Mesenteric fat pad (tissue), 1 donor: ENCODE measurements at places on chromosomes 16 and 17.

GRCh38 chr17:22512057-22512456 lies 819.7 kb downstream of the KCNJ18 start:
- DNase-seq: no peak

DNA sequence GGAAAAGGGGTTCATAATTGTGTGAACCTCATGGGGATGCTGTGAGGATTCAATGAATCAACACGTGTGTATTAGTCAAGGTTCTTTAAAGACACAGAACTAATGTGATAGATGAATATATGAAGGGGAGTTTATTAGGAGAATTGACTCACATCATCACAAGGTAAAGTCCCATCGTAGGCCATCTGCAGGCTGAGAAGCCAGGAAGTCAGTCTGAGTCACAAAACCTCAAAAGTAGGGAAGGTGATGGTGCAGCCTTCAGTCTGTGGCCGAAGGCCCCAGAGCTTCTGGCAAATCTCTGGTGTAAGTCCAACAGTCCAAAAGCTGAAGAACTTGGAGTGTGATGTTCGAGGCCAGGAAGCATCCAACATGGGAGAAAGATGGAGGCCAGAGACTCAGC lies 413.4 kb downstream of the CDH13 start:
- no peak for DNase-seq

DNA sequence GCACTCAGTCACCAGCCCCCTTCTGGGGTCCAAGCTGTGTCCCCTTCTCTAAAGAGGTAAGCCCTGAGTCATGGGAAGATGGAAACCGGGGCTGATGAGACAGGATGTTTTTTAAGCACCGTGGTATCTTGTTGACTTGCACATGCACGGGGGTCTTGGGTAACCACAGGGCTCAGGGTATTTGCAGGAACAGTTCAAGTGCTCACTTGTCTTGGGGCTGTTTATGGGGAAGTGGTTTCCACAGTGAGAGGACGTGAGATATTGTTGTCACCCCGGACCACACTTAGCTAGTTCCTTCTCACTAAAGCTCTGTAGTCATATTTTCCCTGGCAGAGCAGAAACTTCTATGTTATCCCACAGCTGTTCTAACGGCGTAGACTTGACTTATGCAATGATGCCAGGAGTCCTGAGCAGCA lies 7.7 kb downstream of the CCL3L1 start:
- no peak for DNase-seq

DNA sequence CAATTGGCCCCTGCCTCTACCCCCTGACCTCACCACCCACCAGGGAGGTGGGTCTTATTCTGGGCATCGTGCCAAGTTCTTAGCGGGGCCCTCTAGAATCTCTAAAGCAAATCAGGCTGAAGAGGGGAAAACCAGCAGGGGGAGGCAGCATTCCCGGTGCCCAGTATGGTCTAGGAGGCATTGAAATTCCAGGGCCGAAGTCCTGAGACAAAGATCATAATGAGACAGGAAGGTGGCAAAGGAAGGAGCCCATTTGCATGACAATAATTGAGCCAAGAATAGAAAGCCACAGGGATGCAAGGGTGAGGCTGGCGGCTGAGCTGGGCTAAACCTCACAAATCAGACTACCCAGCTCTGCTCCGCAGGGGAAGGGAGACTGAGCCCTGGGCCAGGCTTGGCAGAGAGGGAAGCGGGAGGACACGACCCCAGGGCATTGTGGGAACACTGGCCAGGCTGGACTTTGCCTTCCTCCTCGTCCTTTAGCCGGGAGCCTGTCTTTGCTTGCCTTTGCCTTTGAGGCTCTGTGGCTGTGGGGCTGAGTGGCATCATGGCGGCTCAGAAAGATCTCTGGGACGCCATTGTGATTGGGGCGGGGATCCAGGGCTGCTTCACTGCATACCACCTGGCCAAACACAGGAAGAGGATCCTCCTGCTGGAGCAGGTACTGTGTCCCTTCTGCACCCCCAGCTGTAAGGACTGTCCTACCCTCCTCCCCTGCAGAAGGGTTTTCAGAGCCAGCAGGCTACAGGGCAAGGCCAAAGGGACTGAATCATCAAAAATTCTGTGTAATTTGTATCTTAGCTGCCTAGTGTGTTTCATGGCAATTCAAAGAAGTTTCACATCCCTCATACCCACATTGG lies at the start of gene PIPOX:
PIPOX (plus strand) TSS at position 463 of the 860 bp plus-strand sequence; CDS start at position 548, 85 bp downstream.
- no peak for DNase-seq

DNA sequence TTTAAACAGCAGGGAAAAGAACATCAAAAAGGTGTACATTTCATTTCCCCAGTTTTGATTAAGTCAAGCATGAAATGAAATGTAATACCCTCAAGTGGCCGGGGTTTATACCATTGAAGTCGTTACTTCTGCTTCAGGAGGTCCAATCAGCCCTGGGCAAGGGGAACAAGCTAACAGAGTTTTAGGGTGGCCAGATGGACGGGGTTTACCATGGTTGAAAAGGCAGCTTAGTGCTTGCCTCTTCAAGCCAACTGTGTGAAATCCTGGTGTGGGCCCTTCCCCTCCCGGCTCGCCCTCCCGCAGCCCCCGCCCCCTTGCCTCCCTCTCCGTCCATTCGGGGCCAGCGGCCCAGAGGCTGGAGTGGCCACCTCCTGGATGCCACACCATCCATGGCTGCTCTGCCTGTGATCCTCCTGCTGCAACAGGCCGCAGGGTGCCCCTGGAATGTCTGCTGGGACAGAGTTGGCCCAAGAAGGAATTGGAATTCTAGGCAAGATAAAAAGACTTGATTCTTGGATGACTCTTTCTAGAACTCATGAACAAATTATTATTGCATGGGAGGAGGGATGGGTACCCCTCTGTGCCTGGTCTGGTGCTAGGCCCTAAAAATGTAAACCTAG lies 296.2 kb upstream of the IRX3 start:
- DNase-seq: no peak

GRCh38 chr17:55783684-55784245 lies 32.9 kb downstream of the PCTP start:
- DNase-seq: no peak

GRCh38 chr16:20485408-20485807 lies 34.1 kb downstream of the ACSM2A start:
- DNase-seq: no peak

GRCh38 chr16:81925016-81925415 lies 86.3 kb downstream of the SDR42E1 start:
- no peak for DNase-seq

- DNase-seq: no peak
These were observed 21.7 kb downstream of the CARHSP1 start for GRCh38 chr16:8847145-8847544.

GRCh38 chr17:57625511-57625910 lies 119.6 kb downstream of the CCDC182 start:
- no peak for DNase-seq

DNA sequence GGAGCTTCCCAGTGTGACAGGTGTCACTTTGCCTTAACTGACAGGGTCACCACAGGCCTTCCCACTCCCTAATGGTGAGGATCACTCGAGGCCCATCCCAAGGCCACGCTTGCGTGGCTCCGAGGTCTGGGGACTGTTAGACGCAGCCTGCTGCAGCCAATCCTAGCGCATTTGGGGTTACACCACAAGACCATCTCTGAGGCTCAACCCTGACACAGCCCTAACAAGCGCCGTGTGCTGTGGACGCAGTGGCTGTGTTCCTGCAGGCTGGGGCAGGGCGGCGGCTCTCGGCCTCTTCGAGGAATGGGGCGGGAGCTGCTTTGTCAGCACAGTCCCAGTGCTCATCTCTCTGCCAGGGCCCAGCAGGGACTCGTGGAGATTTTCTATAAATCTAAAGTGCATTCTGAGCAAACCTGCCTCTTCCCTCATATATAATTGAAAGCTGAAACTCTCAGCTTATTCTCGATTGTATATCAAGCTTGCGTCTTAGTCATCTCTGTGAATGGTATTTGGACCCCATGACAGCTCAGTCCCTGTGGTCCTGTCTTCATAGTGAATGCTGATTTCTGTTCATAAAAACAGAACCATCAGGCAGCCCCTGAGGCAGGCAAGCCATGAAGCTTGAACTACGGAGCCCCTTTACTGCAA lies 65.8 kb upstream of the CHMP6 start:
- no peak for DNase-seq

GRCh38 chr17:63537991-63538692 lies 12.1 kb upstream of the DCAF7 start:
- DNase-seq: peak; percentile 89

- no peak for DNase-seq
These were observed 70.8 kb downstream of the NLK start for GRCh38 chr17:28113269-28113668.

DNA sequence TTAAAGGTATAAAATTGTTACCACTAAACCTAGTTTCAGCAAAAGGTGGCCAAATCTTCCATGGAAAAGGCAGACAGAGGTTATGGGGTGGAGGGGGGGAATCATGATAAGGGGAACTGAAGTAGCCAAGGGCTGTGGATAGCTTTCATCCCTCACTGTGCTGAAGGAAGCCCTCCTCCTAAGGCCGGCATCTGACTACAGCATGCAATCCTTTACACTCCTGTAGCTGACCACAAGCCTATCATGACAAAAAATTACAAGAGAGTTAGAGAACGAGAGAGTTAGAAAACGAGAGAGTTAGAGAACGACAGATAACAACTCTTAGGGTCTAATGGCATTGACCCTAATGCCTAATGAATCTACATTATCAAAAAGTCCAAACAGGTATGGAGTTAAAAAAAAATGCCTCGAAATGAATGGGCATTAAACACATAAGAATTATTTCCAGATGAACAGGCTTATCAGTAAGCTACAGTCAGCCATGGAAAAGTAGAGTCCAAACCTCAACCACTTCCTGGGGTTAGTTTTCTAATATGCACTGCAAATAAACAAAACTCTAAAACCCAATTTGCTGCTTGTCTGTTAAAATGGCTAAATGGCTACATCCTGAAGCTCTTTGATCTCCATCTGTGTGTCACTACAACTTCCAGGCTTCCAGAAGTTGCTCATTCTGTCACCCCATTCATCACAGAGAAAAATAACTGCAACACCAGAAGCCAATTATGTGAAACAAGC lies 29.7 kb downstream of the DUSP14 start:
- DNase-seq: no peak

GRCh38 chr17:81035521-81036196 lies 708 bp downstream of the BAIAP2 start:
- no peak for DNase-seq

- peak; percentile 95 for DNase-seq
These were observed at the start of gene C17orf107 for GRCh38 chr17:4899341-4900230. Gene C17orf107, plus strand, starts transcription at chr17:4899536. Its CDS starts 227 bp downstream, at chr17:4899763.

- DNase-seq: no peak
These were observed 54.3 kb upstream of the SREBF1 start for GRCh38 chr17:17890773-17891759.

GRCh38 chr16:57775661-57776469 lies 26.4 kb downstream of the KIFC3 start:
- no peak for DNase-seq

DNA sequence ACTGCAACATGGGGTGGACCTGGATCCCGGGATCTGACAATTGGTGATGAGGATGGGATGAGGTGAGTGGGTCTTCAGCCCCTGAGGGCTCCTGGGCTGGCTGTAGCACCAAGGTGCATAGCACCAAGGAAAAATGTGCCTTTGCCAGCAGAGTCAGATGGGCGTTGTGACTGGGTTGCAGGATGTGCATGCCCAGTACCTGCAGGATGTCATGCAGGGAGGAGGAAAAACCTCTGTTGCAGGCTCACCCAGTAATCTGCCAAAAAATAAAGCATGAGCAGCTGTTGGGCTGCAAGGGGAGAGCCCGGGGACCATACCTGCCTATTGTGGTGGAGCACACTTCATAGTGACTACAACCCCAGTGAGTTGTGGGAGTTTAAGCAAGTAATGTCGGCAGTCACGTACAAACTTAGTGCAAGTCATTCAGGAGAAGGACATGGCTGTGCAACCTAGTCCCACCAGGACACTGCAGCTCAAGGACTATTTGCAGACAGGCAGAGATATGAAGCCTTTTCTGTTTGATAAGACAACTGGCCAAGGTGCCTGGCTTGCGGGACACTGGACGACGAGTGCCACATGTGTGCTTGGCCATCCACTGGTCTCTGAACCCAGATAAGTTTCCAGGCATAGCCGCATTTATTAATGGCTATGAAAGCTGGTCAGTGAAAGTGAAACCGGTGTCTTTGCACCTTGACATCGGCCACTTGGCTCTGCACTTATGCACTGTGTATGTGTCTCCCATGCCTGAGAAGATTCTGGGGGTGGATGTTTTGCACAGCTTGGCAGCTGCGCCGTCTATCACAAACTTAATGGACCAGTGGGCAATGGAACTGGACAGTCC lies 499.8 kb downstream of the KCNJ2 start:
- no peak for DNase-seq

DNA sequence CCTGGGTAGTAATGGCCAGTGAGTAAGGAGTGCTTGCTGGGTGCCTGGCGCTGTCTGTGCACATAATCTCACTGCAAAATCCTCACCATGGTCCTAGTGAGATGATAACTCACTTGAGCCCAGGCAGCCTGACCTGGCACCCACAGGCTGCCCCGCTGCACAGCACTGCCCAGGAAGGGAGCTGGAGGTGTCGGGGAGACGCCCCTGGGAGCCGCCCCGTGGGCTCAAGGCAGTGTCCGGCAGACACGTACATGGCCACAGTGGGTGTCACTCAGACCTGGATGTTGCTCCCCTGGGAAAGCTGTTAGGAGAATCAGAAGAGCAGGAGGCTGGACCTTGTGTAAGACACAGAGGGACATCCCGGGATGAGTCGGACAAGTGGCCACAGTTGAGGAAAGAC lies 44.2 kb downstream of the BEAN1 start:
- peak; percentile 73 for DNase-seq

GRCh38 chr17:8124350-8125153 lies 646 bp upstream of the HES7 start:
- no peak for DNase-seq

DNA sequence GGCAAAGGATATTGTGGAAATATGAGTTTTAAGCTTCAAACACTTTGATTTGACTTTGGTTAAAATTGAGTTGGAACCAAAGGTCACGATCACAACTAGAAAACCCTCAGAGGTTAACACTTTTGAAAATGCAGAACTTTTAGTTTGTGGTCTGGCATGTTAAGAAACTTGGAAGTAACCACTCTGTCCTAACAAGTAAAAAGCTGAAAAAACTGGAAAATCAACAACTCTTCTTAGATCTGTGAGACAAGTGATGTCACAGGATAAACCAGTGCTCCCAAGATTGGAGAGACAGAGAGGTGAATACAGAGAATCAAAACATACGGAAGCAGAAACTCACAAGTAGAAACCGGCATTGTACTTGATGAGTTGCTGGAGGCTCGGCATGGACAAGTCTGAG lies 17.4 kb downstream of the MFSD6L start:
- no peak for DNase-seq
